ENCODE measurements at places on chromosomes 2 and 18.

DNA sequence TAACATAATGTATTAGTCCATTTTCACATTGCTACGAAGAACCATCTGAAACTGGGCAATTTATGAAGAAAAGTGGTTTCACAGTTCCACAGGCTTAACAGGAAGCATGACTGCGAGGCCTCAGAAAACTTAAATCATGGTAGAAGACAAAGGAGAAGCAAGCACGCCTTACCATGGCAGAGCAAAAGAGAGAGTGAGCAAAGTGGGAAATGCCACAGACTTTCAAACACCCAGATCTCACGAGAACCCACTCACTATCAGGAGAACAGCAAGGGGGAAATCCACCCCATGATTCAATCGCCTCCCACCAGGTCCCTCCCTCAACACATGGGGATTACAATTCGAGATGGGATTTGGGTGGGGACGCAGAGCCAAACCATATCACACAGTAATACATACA is 22.5 kb downstream of the PIGN start:
- DNase-seq: no peak

DNA sequence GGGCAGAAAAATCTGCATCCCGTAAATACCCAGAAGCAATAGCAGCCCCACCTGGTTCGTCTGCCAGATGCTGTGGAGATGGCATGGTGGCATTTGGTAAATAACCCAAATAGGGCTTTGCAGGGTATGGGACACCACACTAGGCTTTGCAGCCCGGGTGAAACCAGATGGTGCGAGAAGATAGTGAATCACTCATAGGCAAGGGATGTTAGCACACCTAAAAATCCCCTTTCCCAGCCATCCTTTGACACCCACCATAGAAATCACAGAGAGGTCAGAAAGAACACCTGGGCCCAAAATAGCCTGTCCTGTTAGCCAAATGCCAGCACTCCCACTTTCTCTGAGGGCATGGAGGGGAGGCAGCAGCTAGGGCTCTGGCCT is 47.6 kb downstream of the BCL11A start:
- no peak for DNase-seq

- DNase-seq: no peak
Measured at GRCh38 chr2:86704459-86704971, 15.6 kb upstream of the RMND5A start.

DNA sequence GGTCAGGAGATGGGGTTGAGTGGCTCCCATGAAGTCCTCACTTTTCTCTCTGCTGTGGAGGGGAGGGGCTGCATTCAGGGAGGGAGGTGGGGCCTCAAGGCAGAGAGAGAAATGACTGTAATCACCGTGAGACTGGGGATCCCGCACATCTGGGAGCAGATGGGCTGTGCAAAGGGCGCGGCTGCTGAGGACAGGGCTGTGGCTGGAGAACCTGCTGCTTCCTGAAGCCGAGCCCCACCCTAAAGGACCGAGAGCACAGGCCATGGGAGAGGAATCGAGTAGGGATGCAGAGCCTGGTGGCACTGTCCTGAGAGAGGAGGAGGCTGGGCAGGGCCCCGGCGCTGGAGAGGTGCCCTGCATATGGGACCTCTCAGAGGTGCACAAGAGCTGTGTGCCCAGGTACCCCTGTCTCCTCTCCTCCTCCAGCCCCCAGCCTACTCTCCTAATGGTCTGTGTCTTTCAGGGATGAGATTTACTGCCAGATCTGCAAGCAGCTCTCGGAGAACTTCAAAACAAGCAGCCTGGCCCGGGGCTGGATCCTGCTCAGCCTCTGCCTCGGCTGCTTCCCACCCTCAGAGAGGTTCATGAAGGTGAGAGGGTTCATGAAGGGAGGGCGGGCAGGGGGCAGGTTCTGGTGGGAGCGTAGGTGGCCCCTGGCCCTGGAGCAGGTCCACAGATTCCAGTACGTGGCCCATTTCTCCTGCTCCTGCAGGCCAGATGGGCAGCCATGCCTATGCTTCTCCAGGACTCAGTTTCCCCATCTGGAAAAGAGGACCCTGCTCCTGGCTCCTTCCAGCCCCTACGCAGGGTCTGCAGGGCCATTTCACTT is 25.9 kb upstream of the GPR17 start:
- DNase-seq: peak; percentile 17

- DNase-seq: no peak
Measured at GRCh38 chr2:37414470-37414949, 70.1 kb downstream of the QPCT start.

DNA sequence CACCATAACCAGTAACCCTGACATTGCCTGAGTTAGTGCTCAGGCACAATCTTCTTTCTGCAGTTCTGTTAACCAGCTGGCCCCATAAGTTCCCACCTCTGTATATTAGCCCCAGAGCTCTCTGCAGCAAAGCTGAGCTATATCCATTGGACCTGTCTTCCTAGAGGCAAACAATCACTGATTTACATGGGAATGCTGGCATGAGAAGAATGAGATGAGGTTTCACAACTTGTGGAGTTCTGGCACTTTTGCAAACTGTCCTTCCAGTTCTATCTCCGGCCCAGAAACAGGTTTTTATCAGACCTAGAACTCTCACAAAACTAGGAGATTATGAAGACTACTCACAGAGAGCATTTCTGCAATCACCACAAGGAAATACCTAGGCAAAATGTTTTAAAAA is 7.9 kb upstream of the CCBE1 start:
- DNase-seq: no peak

- no peak for DNase-seq
Measured at GRCh38 chr18:23587220-23587642, 925 bp upstream of the NPC1 start.

DNA sequence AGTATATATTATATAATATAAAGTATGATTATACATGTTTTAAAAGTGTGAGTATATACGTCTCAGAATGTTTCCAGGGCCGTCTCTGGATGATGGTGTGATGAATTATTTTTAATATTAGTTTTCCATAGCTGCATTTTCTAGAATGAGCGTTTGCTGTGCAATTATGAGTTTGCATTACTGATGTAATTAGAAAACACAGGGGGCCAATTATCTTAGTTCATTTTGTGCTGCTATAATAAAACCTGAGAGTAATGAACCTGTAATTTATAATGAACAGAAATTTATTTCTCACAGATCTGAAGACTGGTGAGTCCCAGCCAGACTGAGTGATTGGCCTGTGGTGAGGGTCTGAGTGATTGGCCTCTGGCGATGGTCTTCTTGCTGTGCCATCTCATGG is 4.0 kb upstream of the HJURP start:
- DNase-seq: no peak

GRCh38 chr18:10036479-10036878 is 122.7 kb downstream of the VAPA start:
- no peak for DNase-seq

GRCh38 chr2:172072303-172072702 is 13.0 kb upstream of the DLX1 start:
- DNase-seq: no peak

GRCh38 chr2:239378021-239378917 is 22.6 kb downstream of the HDAC4 start:
- DNase-seq: peak; percentile 47

- DNase-seq: no peak
Measured at GRCh38 chr2:136221026-136221425, 103.1 kb upstream of the CXCR4 start.

GRCh38 chr18:74906184-74906583 is 302.8 kb downstream of the PTGR3 start:
- no peak for DNase-seq

GRCh38 chr2:101151859-101152271 is 683 bp upstream of the TBC1D8 start:
- DNase-seq: no peak

DNA sequence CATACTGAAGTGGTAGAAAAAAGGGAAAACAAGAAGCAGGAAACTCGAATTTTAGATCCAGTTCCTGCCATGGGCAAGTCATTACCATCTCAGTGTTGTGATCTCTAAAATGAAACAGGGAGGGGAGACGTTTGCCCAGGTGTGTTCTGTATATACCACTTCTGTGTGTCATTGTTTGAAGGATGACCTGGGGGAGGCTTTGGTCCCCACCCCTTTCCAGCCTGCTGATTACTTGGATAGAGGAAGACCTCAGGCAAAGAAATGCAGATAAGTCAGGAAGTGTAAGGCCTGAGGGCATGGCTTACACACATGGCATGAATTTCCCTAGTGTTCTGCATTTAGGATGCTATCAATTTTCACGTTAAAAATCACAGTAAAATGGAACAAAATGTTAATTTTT is 205.2 kb upstream of the CXCR4 start:
- no peak for DNase-seq

DNA sequence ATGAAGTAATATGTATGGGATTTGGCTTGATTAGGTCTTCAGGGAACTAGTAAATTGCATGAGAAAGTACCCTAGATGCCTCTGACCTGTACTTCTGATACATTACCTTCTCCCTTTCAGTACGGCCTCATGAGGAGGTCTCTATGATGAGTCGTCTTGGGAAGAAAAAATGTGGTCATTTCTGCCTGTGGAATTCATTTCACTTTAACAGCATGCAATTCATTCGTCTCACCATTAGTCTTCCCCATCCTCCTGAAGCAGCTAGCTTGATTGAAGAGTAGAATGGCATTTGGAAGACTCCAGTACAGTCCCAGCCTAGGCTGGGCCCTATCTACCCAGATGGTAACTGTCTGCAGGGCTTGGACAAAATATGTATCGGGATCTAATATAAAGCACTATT is 52.2 kb downstream of the TMX3 start:
- DNase-seq: no peak

DNA sequence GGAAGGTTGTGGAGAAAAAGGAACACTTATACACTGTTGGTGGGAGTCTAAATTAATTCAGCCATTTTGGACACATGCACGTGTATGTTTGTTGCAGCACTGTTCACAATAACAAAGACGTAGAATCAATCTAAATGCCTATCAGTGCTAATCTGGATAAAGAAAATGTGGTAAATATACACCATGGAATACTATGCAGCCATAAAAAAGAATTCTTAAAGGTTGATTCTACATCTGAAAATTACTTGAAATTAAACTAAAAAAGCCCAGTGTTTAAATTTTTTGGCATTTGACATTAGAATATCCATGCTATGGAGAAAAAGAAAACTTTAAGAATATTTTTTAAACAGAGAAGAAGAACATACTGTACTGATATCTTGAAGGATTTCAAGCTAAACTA is 84.0 kb downstream of the BMPR2 start:
- DNase-seq: no peak

Measured in breast epithelium (tissue), 4 donors.